NCI-H2029 treated with DMSO at 0.1 percent for 48 hours (cell line): ENCODE measurements at places on chromosomes 13 and 19.
A peak's percentile ranks its signal among the peaks of the same experiment; 100 is the strongest.

DNA sequence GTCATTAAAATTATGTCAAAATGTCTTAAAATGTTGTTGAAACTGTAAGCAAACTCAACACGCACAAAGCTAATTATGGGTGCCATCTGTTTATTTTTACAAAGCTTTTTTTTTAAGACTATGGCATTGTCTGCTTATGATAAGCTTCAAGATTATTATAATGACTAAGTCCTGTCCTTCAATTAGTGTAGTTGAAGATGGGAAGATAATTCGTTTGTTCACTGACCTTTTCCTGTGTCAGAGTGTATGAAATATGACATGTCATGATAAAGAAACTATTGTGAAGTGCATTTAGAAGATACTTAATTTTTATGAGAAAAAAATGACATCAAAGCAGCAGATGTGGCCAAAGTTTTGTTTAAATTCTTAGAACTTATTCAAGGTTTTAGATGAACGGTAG, 211.3 kb downstream of the PCCA start:
- DNase-seq, result no peak

DNA sequence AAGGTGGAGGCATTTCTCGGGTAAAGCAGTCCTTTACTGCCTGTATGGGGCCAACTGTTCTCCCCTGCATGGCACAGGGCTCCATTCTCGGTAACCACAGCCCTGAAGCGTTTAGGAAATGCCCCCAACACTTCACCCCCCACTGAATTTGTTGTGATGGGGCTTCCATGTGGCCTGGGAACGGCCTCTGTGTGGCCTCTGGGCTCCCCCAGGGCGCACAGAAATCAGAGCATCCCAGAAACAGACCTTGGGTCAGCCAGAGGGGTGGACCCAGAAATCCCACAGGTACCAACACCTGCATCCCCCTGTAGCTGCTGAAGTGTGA, 153.7 kb upstream of the VSTM2B start:
- DNase-seq, result no peak

DNA sequence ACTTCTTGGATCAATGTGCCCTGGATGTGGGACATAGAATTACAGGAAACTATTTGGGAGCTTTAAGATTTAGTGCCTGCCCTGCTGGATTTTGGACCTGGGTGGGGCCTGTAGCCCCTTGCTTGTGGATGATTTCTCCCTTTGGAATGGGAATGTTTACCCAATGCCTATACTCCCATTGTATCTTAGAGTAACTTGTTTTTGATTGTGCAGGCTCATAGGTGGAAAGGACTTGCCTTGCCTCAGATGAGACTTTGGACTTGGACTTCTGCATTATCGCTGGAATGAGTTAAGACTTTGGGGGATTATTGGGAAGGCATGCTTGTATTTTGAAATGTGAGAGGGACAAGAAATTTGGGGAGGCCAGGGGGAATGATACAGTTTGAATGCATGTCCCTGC, 13.5 kb downstream of the SLC15A1 start:
- no peak for DNase-seq

DNA sequence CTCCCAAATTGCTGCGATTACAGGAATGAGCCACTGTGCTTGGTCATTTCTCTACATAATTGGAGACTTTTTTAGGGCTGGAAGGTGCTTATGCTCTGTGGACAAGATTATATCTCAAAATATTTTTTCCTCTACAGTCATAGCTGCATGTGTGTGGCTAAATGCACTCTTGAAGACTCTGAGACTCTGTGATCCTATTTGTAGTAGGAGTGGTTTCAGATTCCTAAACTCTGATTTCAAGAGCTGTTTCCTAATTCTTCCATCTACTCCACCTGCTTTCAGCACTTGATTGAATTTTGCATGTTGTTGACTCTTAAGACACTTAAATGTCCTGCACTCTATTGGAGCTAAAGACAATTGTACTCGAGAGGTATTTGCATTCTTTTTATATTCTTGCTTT, 78.0 kb downstream of the KLF5 start:
- no peak for DNase-seq

DNA sequence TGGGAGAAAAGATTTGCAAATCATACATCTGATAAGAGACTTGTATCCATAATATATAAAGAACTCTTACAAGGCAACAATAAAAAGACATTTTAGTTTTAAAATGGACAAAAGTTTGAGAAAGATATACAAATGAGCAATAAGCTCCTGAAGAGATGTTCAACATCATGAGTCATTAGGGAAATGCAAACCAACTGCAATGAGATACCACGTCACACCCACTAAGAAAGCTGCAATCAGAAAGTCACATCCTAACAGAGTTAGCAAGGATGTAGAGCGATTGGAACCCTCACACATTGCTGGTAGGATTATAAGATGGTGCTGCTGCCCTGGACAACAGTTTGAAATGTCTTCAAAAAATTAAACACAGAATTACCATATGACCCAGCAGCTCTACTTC, 50.3 kb downstream of the GSX1 start:
- no peak for DNase-seq

DNA sequence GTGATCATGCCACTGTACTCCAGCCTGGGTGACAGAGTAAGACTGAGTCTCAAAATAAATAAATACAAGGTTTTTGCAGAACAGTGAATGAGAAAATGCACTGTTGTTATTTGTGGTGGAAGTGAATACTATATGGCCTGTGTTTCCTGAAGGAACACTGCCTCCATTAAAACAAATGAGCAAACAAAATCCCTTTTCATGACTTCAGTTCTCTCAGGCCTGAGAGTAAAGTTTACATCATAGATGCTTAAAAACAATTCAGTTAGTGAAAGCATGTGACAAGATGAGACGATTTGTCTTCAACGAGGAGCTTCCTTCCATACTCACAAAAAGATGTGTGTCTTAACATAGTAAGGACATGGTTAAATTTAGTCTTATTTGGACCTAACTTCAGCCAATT, 14.4 kb downstream of the SPINT2 start:
- DNase-seq, result no peak

DNA sequence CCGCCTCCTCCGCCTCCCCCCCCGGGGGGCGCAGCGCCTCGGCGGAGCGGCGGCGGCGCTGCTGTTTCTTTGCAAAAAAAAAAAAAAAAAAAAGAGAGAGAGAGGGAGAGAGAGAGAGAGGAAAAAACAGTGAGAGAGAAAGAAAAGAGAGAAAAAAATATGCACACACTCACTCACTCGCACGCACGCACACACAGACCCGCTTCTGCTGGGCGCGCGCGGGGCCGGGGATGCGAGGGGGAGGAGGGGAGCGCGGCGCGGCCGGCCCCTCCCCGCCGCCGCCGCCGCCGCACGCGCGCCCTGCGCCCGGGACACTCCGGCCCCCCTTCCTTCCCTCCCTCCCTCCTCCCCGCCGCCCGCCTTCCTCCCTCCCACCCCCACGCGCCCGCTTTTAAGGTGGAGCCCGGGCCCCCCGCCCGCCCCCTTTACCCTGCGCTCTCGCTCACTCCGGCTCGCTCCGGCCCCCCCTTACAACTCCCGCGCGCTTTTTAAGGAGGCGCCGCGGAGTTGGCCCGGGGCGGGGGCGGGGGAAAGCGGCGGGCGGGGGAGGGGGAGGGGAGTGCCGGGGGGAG, at the start of gene SAMD1:
TSS of gene SAMD1 (minus strand) at position 243 of the 572 bp plus-strand sequence.
- DNase-seq, result peak; percentile 39

GRCh38 chr19:15378534-15379082, 979 bp downstream of the AKAP8 start:
- DNase-seq, result no peak

DNA sequence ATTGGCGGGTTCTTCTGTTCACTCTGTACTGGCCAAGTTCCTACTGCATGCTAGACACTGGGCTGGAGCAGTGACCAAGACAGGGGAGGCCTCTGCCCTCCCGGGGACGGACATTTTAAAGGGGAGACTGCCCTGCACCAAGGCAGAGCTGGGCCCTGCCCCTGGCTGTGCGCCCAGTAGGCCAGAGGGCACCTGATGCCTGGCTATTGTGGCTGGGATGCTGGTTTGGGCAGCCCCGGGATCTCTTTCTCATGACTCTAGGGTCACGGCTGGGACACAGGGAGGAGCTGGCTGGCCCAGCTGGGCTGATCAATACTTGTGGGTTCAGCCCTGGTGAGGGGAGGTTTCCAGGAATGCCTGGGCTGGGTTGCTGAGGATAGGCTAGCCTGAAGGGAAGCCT, 17.7 kb downstream of the LIPE start:
- DNase-seq, result no peak

DNA sequence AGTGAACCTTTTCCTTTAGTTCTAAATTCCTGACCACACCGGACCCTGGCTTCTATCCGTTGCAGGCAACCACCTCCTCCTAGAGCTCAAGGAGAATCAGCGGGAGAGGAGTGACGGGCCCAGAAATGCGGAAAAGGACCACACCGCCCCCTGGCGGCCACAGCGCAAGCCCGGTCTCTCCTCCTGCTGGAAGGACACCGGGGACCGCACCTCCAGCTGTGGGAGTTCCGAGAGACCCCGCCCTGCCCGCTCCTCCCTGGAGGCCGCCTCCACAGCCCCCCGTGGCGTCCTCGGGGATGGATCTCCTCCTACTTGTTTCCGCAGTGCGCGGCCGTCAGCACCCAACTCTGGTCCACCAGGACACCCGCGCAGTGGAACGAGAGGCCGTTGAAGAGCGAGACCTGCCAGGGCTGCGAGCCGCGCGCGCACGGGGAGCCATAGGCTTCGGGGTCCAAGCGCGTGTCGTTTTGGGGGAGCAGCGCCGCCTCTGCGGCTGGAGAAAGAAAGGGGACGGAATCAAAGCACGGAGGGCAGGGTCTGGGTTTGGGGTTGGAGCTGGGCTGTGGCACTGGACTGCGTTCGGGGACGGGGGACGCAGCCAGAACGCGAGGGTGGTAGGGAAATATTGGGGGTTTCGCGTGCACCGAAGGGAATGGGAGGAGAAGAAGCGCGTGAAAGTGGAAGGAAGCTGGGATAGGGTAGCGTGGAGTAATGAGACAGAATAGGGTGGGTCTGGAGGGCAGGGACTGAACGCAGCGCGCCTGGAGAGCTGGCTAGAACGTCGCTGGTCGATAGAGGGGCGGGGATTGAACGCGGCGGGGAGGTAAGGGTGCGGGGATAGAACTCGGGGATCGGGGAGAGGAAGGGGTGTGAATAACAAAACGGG, 2.5 kb downstream of the KLK10 start:
- peak; percentile 38 for DNase-seq

- DNase-seq, result no peak
Observed at GRCh38 chr13:43134868-43135267, 111.5 kb downstream of the DNAJC15 start.

GRCh38 chr13:21243045-21243897, 66.8 kb downstream of the MRPL57 start:
- no peak for DNase-seq

GRCh38 chr13:59607780-59608233, 555.9 kb downstream of the DIAPH3 start:
- DNase-seq, result no peak

GRCh38 chr19:23855676-23856075, 59.0 kb upstream of the ZNF726 start:
- no peak for DNase-seq

DNA sequence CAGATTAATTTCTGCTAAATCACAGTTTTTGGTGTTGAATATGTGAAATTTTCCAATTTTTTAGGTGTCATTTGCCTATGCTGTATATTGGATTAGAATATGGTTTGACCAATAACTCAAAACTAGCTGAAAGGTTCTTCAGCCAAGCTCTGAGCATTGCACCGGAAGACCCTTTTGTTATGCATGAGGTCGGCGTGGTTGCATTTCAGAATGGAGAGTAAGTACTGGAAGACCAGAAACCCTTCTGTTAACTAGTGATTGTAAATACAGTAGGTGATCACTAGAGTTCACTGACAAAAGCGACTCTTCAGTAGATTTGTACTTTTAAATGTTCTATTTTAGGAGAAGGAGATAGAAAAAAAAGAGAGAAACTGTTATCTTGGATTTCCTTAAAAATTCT, 22.3 kb downstream of the CDC16 start:
- no peak for DNase-seq

- DNase-seq, result no peak
Observed at GRCh38 chr19:49873129-49873521, 4.0 kb downstream of the AKT1S1 start.

DNA sequence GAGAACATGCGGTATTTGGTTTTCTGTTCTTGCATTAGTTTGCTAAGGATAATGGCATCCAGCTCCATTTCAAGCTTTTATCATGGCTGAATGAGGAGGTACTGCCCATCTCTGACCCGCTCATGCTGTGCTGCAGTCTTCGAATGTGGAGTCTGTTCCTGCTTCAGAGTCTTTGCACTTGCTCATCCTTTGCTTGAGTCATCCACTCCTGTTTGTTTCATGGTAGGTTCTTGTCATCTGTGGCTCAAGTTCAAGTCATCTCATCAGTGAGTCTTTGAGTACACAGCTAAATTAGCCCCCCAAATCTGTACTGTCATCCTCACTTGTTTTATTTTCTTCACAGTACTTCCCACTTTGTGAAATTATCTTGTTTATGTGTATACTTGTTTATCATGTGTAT, 5.4 kb downstream of the UCHL3 start:
- DNase-seq, result no peak

- DNase-seq, result no peak
Observed at GRCh38 chr13:51902776-51903175, 41.0 kb downstream of the CCDC70 start.

DNA sequence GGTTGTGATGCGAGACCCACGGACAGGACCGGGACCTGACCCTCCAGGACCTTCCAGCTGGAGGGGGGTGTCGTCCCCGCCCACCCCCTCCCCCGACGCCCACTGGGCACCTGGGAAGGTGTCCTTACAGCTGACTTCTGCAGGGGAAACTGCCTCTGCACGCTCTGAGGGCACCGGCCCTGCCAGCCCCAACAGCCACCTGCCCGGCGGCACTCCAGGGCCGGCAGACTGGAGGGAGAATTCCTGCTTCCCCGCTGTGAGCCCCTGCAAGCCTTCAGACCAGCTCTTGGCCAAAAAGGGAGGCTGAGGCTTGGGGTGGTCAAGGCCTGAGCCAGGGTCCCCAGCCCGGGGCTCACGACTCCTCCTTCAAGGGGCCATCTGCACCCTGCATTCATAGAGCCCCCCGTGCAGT, 1.2 kb downstream of the CNN2 start:
- no peak for DNase-seq

- no peak for DNase-seq
Observed at GRCh38 chr13:61084988-61085387, 330.7 kb downstream of the PCDH20 start.

DNA sequence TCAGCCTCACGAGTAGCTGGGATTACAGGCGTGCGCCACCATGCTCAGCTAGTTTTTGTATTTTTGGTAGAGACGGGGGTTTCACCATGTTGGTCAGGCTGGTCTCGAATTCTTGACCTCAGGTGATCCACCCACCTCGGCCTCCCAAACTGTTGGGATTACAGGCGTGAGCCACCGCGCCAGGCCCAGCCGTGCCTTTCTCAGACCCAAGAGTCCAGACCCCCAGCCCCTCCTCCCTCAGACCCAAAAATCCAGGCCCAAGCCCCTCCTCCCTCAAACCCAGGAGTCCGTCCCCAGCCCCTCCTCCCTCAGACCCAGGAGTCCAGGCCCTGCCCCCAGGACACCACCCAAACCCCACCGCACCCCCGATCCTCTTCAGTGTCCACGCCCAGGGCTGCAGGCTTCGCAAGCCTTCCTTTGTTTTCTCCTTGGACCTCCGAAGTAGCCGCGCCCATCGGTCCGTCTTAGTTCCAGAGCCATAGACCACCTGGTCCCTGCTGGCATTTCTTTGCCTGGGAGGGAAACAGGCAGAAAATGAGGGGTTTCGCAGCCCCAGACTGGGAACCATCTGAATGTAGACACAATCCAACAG, 3.7 kb downstream of the TMC4 start:
- no peak for DNase-seq

GRCh38 chr13:97395447-97396136, 38.4 kb upstream of the RAP2A start:
- DNase-seq, result no peak

- no peak for DNase-seq
Observed at GRCh38 chr13:98543378-98544103, 33.4 kb downstream of the STK24 start.

GRCh38 chr13:50873991-50874390, 30.5 kb upstream of the DLEU7 start:
- no peak for DNase-seq
